Stimulated activated CD8-positive, alpha-beta memory T cell treated with anti-CD3 and anti-CD28 coated beads, Interleukin-4, amount 100 ng/mL, for 1 hour (primary cell): ENCODE measurements at places on chromosomes 2 and 18.

DNA sequence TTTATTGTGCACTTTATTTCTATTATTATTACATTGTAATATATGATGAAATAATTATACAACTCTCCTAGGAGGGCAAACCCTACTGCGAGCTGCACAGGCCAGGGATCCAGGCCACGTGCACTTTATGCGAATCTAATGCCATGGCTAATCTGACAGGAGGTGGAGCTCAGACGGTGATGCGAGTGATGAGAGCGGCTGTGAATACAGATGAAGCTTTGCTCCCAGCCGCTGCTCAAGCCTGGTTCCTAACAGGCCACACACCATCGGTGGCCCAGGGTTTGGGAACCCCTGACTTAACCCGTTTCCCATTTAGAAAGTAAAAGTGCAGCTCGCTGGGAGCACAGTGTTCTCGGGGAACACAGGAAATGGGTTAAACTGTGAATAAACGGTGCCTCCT is 40.8 kb upstream of the RAB6D start:
- no peak for DNase-seq

- DNase-seq = no peak
These were observed 54.7 kb upstream of the OTOF start for GRCh38 chr2:26532301-26533250.

- no peak for DNase-seq
These were observed 58.1 kb upstream of the TMEM182 start for GRCh38 chr2:102703748-102704147.

GRCh38 chr2:190119257-190119656 is 56.7 kb upstream of the MSTN start:
- no peak for DNase-seq

DNA sequence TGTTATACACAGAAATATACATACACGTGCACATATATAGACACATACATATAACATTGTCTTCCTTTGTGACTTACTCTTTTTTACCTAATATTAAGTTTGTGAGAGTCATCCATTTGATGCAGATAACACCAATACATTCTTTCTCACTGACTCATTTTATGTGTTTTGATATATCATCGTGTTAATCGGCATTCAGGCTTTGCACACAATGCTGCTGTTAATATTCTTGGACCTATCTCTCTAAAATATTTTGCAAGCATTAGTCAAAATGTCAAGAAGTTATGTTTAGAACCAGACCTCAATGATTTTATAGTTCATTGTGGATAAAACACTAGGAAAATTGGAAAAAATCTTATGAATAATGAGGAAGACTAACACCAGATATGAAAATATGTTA is 441.1 kb downstream of the LRATD1 start:
- DNase-seq = no peak

DNA sequence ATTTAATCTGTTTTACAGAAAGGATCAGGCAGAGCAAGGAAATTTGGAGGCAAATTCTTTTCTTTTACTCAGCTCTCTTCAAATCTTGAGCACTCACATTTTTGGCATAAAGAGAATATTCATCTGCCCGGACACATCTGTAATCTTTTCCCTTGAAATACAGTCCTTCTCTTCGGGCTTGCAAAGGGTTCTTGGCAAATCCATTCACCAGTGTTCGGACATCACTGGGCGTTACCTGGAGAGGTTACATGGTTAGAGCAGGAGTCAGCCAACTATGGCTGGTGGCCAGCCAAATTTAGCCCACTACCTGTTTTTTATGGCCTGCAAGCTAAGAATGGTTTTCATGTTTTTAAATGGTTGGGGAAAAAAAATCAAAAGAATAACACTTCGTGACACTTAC is 2.1 kb downstream of the PFN4 start:
- DNase-seq = no peak

- no peak for DNase-seq
These were observed 3.5 kb upstream of the MYL1 start for GRCh38 chr2:210318486-210318885.
